CD4-positive, CD25-positive, alpha-beta regulatory T cell (primary cell): ENCODE measurements at places on chromosomes 3 and 15.

- DNase-seq = no peak
Measured at GRCh38 chr15:51205050-51205975, 110.6 kb upstream of the TNFAIP8L3 start.

GRCh38 chr3:169103951-169104941, 559.3 kb downstream of the MECOM start:
- DNase-seq = no peak

- DNase-seq = no peak
Measured at GRCh38 chr3:134879990-134880389, 84.9 kb downstream of the EPHB1 start.

GRCh38 chr3:161576714-161577510, 80.3 kb downstream of the OTOL1 start:
- DNase-seq = no peak

GRCh38 chr15:50315814-50316630, 39.0 kb downstream of the GABPB1 start:
- no peak for DNase-seq

- DNase-seq = no peak
Measured at GRCh38 chr3:187227658-187228258, 30.5 kb downstream of the RTP1 start.

- no peak for DNase-seq
Measured at GRCh38 chr3:61451841-61452240, 109.5 kb upstream of the PTPRG start.

DNA sequence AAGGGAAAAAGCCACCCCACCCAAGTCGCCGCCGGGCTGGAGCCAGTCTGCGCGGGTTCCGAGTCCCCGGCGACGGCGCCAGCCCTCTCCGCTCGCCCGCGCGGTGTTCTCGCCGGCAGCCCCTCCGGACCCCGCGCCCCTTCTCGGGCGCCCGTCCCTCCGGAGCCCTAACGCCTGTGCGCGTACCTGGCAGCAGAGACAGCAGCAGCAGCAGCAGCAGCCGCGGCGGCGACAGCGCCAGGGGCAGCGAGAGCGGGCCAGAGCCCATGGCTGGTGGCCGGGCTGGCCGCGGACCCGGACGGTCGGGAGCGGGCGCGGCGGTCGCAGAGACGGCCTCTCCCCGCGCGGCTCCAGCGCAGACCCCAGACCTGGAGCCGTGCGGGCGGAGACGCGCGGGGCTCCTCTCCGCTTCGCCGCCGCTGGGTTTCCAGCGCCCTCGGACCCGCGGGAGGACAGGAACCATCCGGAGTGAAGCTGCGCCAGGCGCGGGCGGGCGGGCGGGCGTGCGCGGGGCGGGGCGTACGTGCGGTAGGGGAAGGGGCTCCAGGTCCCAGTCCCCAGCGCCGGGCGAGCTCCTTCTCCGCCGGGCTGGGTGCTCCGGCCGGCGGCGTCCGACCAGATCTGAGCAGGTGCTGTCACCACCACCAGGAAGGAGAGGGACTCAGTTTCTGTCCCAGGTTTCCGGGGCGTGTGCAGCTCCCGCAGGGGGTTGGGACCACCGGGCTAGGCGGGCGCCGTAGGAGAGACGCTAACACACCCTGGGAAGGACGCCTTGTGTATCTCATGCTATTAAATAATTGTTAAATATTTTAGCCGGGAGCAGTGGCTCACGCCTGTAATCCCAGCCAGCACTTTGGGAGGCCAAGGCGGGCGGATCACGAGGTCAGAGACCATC, at the start of gene CHRNA3:
TSS of gene CHRNA3 (minus strand) at position 470 of the 895 bp plus-strand sequence. CDS start at position 268, 202 bp downstream.
- DNase-seq = no peak

DNA sequence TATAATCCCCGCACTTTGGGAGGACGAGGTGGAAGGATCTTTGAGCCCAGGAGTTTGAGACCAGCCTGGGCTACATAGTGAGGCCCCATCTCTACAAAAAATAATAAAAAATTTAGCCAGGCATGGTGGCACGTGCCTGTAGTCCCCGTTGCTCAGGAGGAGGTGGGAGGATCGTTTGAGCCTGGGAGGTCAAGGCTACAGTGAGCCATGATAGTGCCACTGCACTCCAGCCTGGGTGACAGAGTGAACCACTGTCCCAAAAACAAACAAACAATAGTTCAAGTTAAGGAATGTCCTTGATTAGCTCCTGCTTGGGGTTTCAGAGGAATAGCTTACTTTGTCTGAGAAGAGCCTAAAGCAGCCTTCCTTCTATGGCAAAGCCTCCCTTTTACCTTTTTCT, 51.7 kb upstream of the AMOTL2 start:
- no peak for DNase-seq

GRCh38 chr15:79073336-79073735, 17.2 kb downstream of the RASGRF1 start:
- no peak for DNase-seq

DNA sequence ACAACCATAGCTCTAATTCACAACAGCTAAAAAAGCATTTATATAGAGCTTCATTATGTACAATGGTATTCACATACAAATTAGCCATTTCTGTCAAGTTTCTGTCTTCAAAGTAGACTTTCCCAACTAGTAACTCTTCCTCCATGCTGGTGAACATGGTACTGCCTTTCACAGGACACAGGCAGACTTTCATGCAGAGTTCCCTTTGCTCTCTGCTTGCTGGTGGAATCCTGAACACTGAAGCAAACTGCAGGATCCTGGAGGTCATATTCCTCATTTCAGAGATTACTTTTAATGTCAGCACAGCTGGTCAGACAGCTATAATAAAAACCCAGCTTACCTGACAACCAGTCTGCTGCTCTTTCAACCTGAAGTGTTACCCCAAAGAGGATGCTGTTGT, 53.6 kb downstream of the TASOR start:
- DNase-seq = no peak

DNA sequence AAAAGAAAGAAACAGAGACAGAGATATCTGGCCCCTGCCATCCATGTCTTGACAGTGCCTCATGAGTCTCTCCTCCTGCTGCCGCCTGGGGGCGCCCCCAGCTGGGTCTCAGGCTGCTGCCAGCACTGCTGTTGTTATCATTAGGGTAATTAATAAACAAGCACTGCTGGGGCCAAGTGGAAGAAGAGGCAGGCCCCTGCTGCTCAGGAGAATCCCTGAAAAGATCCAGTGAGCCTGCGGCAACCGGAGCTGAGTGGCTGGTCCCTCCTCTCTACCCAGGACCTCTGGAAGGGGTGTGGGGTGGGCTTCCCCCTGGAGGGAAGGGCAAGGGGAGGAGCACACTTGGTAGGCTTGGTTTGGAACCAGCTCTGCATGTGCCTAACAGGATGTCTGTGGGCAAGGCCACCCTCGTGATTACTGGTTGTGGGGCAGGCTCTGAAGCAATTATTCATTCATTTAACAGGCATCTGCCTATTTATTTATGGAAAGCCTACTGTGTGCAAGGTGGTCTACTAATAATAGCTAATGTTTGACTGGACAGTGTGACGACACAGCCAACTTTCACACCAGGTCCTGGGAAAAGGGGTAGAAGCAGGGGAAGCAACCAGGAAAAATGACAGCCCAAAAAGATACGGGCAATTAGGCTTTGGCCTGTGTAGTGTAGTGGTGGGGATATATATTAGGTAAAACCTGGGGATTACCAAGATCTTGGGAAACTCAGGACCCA, 1.2 kb upstream of the TYRO3 start:
- DNase-seq = peak; percentile 89

DNA sequence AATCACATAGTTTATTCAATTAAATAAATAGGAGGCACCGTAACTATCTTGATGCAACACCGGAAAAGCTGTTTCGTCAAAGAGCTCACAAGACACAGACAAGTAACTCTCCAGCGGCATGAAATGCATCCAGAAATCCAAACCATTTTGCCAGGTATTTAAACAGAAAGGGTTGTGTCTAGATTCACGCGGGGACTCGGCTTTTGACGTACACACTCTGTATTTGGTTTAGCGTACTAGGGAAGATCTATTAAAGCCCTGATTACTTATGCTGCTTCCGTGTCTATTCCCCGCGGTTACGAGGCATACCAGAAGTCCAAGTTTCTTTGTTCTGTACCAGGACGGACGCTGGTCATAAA, 718 bp downstream of the BNIP2 start:
- peak; percentile 80 for DNase-seq

DNA sequence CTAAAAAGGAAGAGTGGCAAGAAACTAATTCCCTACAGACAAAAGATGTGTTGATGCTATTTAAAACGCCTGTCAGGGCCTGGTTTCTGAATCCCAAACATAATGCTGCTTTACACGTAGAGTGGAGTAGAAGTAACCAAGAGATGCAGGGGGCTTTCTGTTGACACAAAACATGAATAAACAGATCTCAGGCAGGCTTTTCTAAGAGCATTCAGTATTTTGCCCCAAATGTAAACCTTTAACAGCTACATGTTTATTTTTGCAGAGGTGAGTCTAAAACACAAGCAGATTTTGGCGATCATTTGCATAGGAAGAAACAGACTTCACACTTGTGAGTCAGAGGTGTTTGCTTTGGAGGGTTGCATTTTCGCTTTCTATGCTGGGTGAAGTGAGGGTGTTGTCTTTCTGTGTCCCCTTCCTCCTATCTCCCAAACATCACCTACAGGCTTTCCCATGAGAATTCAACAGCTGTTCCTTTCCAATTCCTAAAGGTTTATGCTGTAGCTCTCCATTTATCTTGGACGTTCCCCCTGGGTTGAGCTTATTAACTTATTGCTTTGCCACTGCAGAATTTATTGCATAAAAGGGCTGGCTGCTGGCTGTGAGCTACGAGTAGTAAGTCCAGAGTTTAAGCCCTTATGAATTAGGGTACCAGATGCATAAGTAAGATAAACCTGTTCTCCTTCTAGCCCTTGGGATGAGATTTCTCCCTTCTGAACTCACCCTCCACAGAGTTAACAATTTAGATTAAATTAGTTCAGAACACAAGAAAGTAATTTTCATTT, 156.7 kb downstream of the DIPK2A start:
- DNase-seq = no peak

DNA sequence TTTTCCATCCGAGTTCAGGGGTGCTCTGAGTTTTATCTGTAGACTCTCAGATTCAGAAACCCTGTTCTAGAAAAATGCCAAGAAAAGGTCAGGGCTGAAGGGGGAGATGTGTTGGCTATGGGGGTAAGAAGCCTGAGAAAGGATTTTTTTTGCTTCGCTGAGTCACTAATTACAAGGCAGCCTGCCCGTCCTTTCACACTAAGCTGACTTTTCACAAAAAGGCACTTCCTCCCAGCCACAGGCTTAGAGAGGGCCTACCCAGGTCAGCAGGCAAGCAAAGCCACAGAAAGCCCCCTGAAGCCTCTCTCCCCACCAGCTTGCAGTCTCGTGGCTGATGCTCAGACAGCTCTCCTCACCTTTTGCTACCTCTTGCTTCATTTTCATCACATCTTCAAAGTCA, 192.6 kb upstream of the PRICKLE2 start:
- no peak for DNase-seq

- no peak for DNase-seq
Measured at GRCh38 chr15:89494941-89495637, 1.3 kb downstream of the RHCG start.

DNA sequence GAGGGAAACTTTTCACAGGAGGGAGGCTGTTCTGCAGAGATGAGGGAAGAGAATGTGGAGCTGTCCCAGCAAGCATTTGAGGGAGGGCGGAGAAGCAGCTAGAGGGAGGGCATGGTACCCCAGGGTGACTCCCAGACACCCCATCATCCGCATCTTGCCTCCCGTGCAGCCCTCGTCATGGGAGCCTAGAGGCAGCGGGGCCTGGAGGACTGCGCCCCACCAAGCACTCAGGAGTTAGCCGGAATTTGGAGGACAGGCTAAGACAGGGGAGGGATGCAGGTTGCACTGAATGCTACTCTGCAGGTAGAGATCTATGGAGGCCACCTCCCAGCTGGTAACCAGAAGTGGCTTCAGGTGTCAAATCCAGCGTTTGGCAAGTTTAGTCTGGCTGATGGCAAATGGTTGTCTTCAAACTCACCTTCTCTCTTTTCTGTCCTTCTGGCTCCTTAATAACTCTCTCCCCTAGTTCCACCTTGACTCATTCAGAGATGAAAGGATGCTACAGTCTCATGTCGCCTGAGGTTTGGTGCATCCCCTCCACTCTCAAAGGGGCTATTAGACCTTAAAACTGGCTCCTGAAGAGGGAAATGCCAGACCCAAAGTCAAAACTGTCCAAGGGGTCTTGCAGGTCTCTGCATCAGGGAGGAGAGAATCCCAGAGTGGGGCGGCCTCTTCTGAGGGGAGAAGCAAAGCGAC, 155.9 kb upstream of the TLE3 start:
- no peak for DNase-seq

DNA sequence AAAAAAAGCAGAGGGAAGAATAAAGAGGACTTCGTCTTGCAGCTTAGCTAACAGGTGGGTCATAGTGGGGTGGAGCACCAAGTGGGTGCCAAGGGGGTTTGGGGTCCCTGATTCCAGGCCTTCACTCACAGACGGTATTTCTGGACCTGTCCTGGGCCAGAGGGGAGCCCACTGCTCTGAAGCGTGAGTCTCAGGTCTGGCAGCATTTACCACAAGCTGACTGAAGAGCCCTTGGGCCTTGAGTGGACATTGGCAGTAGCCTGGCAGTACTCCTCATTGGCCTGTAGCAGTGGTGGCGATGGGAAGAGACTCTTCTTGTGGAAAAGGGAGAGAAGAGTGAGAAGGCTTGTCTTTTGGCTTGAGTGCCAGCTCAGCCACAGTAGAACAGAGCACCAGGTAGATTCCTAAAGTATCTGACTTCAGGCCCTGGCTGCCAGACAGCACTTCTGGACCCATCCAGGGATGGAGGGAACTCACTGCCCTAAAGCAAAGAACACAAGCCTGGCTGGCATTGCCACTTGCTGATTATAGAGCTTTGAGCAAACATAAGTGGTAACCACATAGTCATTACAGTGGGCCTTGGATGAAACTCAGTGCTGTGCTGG, 72.9 kb downstream of the GLDN start:
- DNase-seq = no peak

DNA sequence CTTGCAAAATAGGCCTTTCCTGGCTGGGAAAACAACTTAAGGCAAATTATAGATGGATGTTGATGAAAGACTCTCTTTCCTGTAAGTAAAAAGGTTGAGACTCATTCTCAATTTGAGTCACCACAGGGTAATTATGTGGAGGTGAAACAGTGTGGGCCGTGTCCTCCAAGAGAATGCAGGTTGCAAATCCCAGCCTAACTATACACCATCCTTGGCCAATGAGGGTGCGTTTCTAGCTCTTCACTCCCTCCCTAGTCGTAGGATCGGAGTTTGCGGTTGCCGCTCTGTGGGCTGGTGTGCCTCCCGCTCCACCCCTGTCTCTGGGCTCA, 259.9 kb downstream of the PLCL2 start:
- no peak for DNase-seq

GRCh38 chr3:102165367-102165766, 269.4 kb upstream of the ZPLD1 start:
- no peak for DNase-seq

GRCh38 chr3:81869382-81869781, 107.9 kb upstream of the GBE1 start:
- no peak for DNase-seq

- no peak for DNase-seq
Measured at GRCh38 chr3:131892331-131892730, 142.5 kb downstream of the CPNE4 start.
